Neural cell (in vitro differentiated cells): ENCODE measurements at places on chromosomes 16 and 17. TPM values are rescaled to one million over a fixed set of nuclear protein-coding genes. Genes with fewer than 3 reads are reported as not detected.

The GCGR gene
- polyA plus RNA-seq: not detected in 2 replicates

The CCNF gene
- 5.2 and 5.7 TPM in 2 replicates for polyA plus RNA-seq

The GRAPL gene
- not detected in 2 replicates for polyA plus RNA-seq

The ZNF597 gene
- polyA plus RNA-seq: 1.8 and 2.0 TPM in 2 replicates
